ENCODE measurements at places on chromosomes 7 and 10. TPM values are rescaled to one million over a fixed set of nuclear protein-coding genes. Genes with fewer than 3 reads are reported as not detected.

DNA sequence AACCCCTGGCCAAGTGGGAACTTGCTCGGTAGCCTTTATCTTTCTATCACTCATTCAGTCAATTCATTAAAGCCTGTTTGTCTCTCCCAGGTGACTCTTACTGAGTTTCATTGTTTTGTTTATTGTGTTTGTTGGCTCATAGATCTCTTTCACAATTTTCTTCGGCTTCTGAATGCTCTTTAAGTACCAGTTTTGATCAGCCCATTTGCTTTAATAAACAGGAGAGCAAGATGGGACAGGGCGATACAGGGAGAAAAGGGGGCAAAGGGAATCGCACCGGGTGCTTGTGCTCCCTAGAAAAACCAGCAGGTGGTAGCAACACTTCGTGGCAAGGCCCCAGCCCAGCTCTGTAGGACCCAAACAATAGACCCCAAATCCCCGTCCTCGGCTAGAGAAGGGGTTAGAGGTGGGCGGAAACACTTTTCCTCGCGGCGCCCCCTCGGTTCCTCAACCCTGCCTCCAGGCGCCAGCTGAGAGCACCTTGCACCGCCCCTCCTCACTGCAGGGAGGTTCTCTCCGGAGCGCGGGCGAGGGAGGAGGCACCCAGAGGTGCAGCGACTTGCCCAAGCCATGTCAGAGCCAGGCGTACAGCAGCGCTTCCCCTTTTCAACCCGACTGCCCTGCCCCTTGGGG is 1.0 kb upstream of the EPHB6 start:
- H3K4me1 ChIP-seq: peaks cover 29% of the 10 kb centered on the region
- peaks cover 51% of the 10 kb centered on the region for H3K27me3 ChIP-seq
- no peaks in the 10 kb centered on the region for H3K36me3 ChIP-seq

The BTBD16 gene
- not detected for total RNA-seq

The GPER1 gene
- total RNA-seq: 0.28 TPM

- H3K36me3 ChIP-seq: no peaks in the 10 kb centered on the region
- peaks cover 30% of the 10 kb centered on the region for H3K27me3 ChIP-seq
- H3K4me1 ChIP-seq: no peaks in the 10 kb centered on the region
- H3K27ac ChIP-seq: no peak overlapping the region
Measured at GRCh38 chr7:47902013-47902412, 46.3 kb downstream of the PKD1L1 start.

The RNF32 gene
- total RNA-seq: 3.6 TPM

DNA sequence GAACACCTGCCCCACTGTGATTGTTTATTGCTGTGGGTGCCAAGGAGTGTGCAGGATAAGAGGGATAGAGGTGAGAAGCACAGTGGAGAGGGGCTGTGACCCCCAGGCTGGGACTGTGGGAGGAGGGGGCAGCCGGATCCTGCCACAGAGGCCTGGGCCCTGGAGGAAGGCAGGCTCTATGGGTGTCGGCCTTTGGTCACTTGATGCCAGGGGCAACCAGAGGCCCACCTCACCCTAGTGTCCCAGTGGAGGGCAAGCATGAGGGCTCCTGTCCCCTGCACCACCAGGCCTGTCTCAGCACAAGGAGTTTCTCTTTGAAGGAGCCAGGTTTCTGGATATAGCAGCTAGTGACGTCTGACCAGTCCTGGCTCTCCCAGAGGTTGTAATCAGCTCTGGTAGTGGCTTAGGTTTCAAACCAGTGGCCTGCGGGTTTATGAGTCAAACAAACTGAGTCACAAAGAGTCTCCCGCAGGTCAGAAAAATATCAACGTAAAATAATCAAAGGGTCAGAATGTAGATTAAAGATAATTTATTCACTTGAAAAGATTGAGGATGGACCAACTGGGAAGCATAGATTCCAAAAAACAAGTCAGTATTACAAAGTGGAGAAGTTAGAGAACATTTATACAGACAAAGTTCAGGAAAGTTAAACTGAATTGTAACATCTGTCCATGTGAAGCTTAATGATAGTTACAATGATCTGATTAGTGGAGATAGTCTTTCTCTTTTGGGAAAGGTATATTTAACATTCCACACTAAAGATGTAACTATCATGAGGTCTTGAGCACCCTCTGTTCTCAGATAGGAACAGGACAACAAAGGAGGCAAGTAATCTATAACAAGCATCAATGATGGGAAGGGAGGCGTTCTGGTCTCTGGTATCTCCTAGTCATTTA is 37.2 kb upstream of the ZNF488 start:
- no peak overlapping the region for H3K27ac ChIP-seq
- no peaks in the 10 kb centered on the region for H3K27me3 ChIP-seq
- peak; percentile 78 for DNase-seq
- H3K36me3 ChIP-seq: no peaks in the 10 kb centered on the region
- H3K4me1 ChIP-seq: peaks cover 15% of the 10 kb centered on the region
- H3K4me3 ChIP-seq: no peak overlapping the region

DNA sequence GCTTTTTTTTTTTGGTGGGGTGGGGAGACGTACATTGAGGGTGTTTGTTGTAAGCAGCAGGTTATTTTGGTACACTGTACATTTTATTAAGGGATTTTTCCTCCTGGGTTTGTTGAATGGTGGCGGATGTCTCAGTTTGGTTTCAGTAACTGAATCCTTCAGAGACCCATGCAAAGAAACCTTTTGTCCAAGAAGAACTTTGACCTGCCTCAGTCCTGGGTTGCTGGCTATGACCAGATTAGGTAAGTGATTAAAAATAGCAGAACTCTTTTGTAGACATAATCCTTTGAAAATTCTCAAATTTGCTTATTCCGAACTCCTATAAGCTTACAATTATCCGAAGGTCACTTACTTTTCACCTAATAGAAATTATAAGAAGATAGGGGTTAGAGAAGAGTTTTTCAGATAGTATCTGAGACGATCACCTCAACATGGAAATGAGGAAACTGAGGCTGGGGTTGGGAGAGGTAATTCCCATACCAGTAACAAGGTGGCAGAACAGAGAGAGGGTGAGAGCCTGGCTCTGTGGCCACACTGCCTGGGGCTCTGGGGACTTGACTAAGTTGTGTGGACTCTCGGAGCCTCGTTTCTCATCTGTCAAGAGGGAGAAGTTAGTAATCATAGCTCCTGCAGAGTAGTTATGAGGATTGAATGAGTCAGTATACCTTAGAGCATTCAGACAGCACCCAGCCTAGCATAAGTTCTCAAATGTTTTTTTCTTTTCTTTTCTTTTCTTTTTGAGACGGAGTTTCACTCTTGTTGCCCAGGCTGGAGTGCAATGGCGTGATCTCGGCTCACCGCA is 87.4 kb downstream of the CCNY start:
- H3K27me3 ChIP-seq: no peaks in the 10 kb centered on the region
- DNase-seq: peak; percentile 58
- peak overlapping the region; percentile 99 for H3K27ac ChIP-seq
- H3K4me1 ChIP-seq: peaks cover 46% of the 10 kb centered on the region
- peaks cover 5% of the 10 kb centered on the region for H3K36me3 ChIP-seq
- H3K4me3 ChIP-seq: no peak overlapping the region

DNA sequence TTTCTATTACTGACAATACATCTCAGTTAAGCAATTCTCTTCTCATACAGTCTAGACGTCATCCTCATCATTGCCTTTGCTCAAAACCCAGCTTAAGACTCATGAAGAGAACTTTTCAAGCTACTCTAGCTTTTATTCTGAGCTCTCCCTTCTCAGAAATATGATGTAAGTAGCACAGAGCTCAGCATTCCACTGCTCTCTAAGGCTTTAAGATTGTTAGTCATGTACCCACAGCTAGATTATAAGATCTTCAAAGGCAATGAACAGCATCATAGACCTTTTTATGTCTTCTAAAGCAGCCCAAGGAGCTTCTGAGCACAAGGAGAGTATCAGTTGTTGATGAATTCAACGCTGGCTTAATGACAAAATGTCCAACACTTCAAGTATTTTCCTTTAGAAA is 119.3 kb downstream of the NRP1 start:
- no peak overlapping the region for H3K4me3 ChIP-seq
- H3K36me3 ChIP-seq: peaks cover 20% of the 10 kb centered on the region
- no peak overlapping the region for H3K27ac ChIP-seq
- peaks cover 33% of the 10 kb centered on the region for H3K4me1 ChIP-seq

The SPDYE16 gene
- not detected for total RNA-seq

DNA sequence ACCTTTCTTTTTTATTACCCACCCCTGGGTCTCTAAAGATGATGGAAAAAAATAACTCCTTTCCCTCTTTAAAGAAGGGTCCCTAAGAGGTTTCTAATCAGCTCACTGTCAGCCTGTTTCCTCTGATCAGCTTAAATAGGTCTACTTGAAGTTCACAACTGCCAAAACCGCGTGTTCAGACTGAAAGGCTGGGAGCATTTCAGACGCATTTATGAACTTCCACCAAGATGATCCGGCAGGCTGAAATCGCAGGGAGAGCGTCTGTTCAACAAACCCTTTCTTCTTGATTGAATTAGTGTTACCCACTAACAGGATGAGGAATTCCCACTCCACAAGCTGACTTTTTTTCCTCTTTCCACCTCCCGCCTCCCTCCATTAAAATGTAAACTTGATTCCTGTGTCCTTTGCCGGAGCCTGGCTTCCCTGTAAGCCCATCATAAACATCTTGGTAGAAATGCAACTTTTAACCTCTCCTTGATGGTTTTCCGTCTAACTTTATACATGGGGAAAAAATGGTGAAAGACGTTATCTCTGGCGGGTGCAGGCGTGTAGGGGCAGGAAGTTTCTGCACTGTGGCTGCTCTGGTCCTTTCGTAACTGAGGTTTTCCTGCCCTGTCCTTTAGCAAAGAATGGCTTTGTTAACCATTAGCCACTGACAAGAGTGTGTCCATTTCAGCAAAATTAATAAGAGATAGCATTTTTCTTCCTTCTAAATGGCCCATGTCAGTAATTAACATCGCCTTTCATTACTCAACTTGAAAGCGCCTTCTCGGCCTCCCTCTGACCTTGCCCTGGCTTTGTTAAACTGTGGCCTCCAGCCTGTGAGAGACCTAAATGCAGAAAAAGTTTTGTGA is 130.7 kb downstream of the BAMBI start:
- no peaks in the 10 kb centered on the region for H3K4me1 ChIP-seq
- no peak overlapping the region for H3K27ac ChIP-seq
- H3K27me3 ChIP-seq: peaks cover 10% of the 10 kb centered on the region
- no peak overlapping the region for H3K4me3 ChIP-seq

DNA sequence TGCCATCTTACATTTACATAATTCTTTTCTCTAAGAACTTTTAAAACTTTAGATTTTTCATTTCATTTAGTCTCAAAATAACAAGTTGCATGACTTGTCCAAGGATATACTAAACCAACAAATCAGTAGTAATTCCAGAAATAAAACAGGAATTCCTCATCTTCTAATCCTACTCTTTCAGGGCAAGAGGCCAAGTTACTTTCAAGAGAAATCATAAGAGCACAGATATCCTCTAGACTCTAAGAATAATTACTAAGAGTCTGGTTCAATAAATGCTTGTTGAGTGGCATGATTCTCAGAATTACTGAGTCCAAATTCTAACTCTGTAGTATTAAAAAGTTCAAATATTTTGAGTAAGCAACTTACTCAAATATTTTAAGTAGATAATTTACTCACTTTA is 12.9 kb downstream of the PDZD8 start:
- peaks cover 7% of the 10 kb centered on the region for H3K36me3 ChIP-seq
- H3K4me3 ChIP-seq: no peak overlapping the region
- H3K4me1 ChIP-seq: peaks cover 42% of the 10 kb centered on the region
- peak overlapping the region; percentile 1 for H3K27ac ChIP-seq
- no peak for DNase-seq
- no peaks in the 10 kb centered on the region for H3K27me3 ChIP-seq

- H3K4me3 ChIP-seq: no peak overlapping the region
- H3K36me3 ChIP-seq: no peaks in the 10 kb centered on the region
- H3K4me1 ChIP-seq: no peaks in the 10 kb centered on the region
- no peak overlapping the region for H3K27ac ChIP-seq
- DNase-seq: peak; percentile 0
Measured at GRCh38 chr10:129790715-129791446, 173.2 kb downstream of the EBF3 start.

- H3K27ac ChIP-seq: no peak overlapping the region
- H3K4me1 ChIP-seq: no peaks in the 10 kb centered on the region
- no peak for DNase-seq
Measured at GRCh38 chr7:101557421-101557820, 71.7 kb downstream of the MYL10 start.

DNA sequence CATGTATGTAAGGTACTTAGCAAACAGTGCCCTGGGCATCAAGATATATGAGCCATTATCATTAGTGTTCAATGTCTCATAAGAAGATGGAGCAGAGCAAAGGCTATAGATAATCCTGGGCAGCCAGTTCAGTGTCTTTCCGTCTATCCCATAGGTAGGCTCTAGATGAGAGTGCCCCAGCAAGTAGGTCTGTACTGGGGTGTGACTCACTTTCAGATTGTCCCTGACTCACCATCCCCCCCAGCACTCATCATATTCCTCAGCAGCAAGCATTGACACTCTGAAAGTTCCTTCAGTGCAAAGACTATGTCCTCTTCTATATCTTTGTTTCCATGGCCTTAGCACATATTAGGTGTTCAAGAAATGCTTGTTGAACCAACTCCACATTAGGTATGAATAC is 20.0 kb upstream of the FAM204A start:
- no peak overlapping the region for H3K27ac ChIP-seq
- H3K36me3 ChIP-seq: no peaks in the 10 kb centered on the region
- H3K4me3 ChIP-seq: no peak overlapping the region
- no peak for DNase-seq
- H3K27me3 ChIP-seq: no peaks in the 10 kb centered on the region
- H3K4me1 ChIP-seq: no peaks in the 10 kb centered on the region

The GPRIN2 gene
- not detected for total RNA-seq
